Small intestine (tissue), 16 donors: ENCODE measurements at places on chromosomes 3 and 15.

GRCh38 chr3:187920913-187921312 lies 175.6 kb upstream of the BCL6 start:
- H3K27ac ChIP-seq, result no peak overlapping the region
- no peaks in the 10 kb centered on the region for H3K36me3 ChIP-seq
- no peaks in the 10 kb centered on the region for H3K4me1 ChIP-seq
- no peaks in the 10 kb centered on the region for H3K27me3 ChIP-seq
- H3K4me3 ChIP-seq, result no peak overlapping the region

DNA sequence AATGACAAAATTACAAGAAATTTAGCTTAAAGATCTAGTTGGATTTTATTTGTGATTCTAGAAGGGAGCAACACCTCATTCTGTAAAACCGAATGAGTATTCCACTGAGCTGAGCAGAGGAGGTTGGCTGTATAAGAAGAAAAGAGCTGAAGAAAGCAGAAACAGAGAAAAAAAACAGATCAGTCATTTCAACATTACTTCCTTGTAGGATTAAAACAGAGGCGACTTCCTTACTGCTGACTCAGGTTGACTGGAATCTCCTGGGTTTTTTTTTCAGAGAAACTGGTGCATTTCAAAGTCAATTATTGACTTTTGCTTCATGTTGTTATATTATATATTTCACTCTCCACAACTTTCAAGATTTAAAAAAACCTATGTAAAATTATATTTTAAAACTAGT lies 368.1 kb upstream of the UBE2E2 start:
- no peaks in the 10 kb centered on the region for H3K27me3 ChIP-seq
- peak overlapping the region; percentile 41 for H3K27ac ChIP-seq
- DNase-seq, result peak; percentile 52
- no peak overlapping the region for H3K4me3 ChIP-seq
- H3K36me3 ChIP-seq, result no peaks in the 10 kb centered on the region

DNA sequence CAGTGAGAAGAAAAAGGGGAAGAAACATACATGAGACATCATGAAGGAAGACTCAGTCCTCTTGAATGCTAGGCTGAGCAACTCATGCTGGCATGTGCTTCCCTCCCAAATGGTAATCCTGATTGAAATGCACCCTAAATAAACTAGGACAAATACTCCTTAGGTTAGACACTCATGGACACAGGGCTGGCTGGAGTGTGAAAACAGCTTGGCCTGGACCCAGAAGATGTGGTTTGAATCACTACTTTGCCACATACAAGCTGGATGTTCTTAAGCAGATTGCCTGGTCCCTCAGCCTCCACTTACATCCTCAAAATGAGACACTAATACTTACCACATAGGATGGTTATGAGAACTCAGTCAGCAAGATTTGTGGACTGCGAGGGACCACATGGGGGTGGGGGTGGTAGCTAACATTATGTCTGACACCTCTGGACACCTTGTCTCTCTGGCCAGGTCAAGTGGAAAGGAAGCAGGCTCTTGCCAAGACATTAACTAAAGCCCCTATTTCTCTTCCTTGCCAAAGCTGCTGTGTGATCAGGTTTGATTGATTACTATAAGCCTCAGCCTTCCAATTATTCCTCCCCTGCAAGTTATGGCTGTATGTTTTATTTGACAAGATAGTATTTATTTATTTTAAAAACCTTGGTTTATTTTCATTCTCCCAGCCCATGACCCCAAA lies 138.9 kb upstream of the SLC7A14 start:
- no peak overlapping the region for H3K27ac ChIP-seq
- H3K4me3 ChIP-seq, result no peak overlapping the region
- DNase-seq, result no peak
- no peaks in the 10 kb centered on the region for H3K4me1 ChIP-seq
- no peaks in the 10 kb centered on the region for H3K36me3 ChIP-seq

- H3K27ac ChIP-seq, result no peak overlapping the region
- no peaks in the 10 kb centered on the region for H3K4me1 ChIP-seq
- peaks cover 23% of the 10 kb centered on the region for H3K36me3 ChIP-seq
- H3K4me3 ChIP-seq, result no peak overlapping the region
- DNase-seq, result no peak
These were observed 12.1 kb downstream of the EAF1 start for GRCh38 chr3:15439476-15439875.
